Activated gamma-delta T cell (primary cell): ENCODE measurements at places on chromosomes 7 and 10.
A peak's percentile ranks its signal among the peaks of the same experiment; 100 is the strongest.

GRCh38 chr7:97771576-97771975, 39.7 kb downstream of the TAC1 start:
- no peak for DNase-seq

GRCh38 chr7:151410405-151411390, 860 bp upstream of the WDR86 start:
- DNase-seq: no peak

DNA sequence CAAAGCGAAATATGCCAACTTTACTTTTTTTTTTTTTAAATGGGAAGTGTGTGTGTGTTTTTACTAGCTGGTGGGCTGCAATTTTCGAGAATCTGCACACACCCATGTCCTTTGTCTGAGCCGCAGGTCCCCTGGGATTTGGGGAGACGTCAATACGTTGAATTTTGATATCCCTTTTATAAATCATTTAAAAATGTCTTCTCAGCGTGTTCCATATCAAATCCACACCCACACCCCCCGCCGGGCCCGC, 404 bp upstream of the FMC1 start:
- peak; percentile 64 for DNase-seq

- DNase-seq: no peak
Observed at GRCh38 chr7:113404245-113404644, 285.9 kb upstream of the SMIM30 start.

DNA sequence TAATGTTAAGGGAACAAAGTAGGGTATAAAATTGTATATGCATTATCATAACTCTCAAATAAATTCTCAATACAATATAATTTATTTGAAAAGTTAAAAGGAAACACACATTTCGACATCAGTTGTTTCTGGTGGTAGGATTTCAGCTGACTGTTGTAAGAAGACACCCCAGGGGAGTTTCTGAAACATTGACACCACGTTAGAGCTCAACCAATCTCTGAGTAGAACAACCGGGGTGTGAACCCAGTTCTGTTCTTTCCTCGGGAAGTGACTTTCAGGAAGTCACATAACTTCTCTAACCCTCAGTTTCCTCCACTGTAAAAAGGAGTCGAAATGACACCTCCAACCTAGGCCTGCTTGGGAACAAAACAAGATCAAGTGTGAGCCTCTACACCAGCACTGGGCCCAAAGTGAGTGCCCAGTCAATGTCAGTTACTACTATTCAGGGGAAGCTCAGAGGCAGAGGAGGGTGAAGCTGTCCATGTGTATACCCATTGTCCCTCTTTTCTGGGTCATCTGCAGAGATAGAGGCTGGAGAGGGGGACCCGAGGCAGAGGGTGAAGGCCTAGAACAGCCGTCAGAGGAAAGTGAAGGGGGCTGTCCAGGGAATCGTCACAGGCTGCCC, 67.1 kb downstream of the AOAH start:
- no peak for DNase-seq

GRCh38 chr7:23055582-23056178, 41.8 kb upstream of the HYCC1 start:
- no peak for DNase-seq
